Gastrocnemius medialis (tissue), 4 donors: ENCODE measurements at places on chromosomes 3 and 15. TPM values are rescaled to one million over a fixed set of nuclear protein-coding genes. Genes with fewer than 3 reads are reported as not detected.

Gene RHOV
- total RNA-seq, result not detected

Gene CLSTN2
- 4.4 TPM for total RNA-seq

Gene PRR23A
- not detected for total RNA-seq

Gene C3orf20
- 0.11 TPM for total RNA-seq

Gene OIP5
- total RNA-seq, result 3.1 TPM

Gene GATM
- 92.1 TPM for total RNA-seq

Gene SNUPN
- 18.3 TPM for total RNA-seq

Gene SHC4
- 0.39 TPM for total RNA-seq

Gene PRICKLE2
- total RNA-seq, result 3.7 TPM

Gene CAND2
- total RNA-seq, result 210 TPM

Gene ALDH1L1
- 108 TPM for total RNA-seq

Gene DCUN1D1
- total RNA-seq, result 49.9 TPM

Gene PPP1R14D
- total RNA-seq, result 0.51 TPM

Gene PTX3
- total RNA-seq, result not detected

Gene TMEM212
- total RNA-seq, result not detected

Gene CYP1A2
- total RNA-seq, result not detected

Gene CSTA
- not detected for total RNA-seq

Gene TGM4
- total RNA-seq, result not detected

Gene SAMMSON
- total RNA-seq, result not detected

Gene RHOA
- 411 TPM for total RNA-seq

Gene MME
- total RNA-seq, result 67.3 TPM

Gene CHDH
- 6.5 TPM for total RNA-seq

Gene BTD
- total RNA-seq, result 39.7 TPM

Gene SCN5A
- 0.05 TPM for total RNA-seq

Gene SH3GL3
- not detected for total RNA-seq
